ENCODE measurements at places on chromosomes 13 and 19. TPM values are rescaled to one million over a fixed set of nuclear protein-coding genes. Genes with fewer than 3 reads are reported as not detected.

DNA sequence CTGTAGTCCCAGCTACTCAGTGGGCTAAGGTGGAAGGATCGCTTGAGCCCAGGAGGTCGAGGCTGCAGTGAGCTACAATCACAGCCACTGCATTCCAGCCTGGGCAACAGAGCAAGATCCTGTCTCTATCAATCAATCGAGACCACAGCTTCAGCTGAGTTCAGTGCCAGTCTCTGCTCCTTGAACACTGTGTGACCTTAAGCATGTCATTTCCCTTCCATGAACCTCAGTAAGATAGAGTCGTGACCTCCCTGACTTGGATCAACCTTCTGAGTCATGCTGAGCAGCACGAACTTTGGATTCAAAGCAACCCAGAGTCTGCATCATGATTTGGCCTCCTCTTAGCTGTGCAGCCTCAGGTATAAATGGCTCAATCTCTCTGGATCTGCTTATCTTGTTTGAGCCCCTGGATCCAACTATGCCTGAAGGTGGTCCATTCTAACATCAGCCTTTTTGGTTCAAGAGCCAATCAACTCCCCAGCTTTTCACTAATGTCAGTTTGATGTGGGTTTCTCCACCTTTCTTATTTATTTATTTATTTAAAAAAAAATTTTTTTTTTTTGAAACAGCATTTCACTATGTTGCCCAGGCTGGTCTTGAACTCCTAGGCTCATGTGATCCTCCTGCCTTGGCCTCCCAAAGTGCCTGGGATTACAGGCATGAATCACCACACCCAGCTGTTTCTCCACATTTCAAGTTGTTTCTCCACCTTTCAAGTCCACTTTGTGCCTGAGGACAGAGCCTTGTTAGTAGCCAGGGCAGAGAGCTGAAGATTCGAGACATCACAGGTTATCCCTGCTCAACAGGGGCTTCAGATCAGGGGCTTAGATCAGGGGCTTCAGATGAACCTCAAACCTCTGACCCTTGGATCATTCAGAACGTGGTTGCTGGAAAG, 26.4 kb downstream of the PTPRS start:
- H3K36me3 ChIP-seq = no peaks in the 10 kb centered on the region
- H3K4me1 ChIP-seq = no peaks in the 10 kb centered on the region
- peaks cover 2% of the 10 kb centered on the region for H3K27me3 ChIP-seq
- H3K27ac ChIP-seq = no peak overlapping the region
- H3K4me3 ChIP-seq = no peak overlapping the region
- DNase-seq = no peak

HCST gene
- 2,654 TPM for polyA plus RNA-seq

DNA sequence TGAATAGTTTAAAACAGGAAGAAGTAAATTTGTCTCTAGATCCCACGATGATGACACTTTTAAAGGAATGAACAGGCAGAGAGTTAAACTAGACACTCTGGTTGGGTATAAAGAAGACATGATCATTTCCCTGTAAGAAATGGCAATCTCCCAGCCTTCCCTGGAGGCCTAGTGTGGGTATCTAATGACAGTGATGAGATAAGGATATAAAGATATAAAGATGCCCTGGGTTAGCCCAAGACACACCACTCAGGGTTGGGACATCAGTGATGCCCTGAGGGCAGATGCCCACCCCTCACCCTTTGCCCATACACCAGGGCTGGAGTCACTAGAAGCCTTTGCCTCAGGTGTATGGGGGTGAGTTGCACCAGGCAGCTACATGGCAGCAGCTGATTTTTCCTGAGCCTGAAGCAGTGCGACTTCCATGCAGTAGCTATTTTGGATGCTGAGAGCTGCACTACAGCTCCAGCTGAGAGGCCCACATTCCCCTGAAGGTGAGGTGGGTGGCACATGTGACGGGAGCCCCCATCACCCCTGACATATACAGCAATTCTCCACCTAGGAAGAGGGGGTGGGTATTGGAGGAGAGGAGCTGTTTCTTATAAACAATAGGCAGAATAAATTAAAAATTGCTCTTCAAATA, 177.5 kb downstream of the NDFIP2 start:
- no peaks in the 10 kb centered on the region for H3K4me1 ChIP-seq
- H3K27me3 ChIP-seq = no peaks in the 10 kb centered on the region
- no peaks in the 10 kb centered on the region for H3K36me3 ChIP-seq
- no peak for DNase-seq
- H3K4me3 ChIP-seq = no peak overlapping the region

DNA sequence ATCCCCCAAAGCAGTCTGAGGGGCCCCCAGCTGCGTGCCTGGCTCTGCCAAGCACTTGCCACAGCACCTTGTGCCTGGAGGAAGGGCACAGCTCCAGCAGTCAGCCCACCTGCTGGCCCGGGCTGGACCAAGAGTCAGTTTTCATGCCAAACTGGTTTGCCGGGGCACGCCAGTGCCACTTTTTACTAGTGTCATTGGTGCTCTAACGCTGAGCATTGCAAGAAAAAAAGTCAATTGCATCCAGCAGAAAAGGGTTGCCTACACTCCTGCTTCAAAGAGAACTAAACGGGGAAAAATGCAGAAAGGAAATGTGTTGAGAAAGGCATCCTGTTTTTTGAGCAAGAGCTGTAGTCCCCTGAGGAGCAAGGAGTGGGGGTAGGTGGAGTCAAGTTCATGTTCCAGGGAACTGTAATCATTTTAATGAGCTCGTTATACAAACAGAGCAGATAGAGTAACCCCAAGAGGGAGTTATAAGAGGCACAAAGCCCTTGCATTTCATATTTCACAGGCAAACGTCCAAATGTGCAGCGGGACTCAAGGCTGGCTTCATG, 68.4 kb downstream of the F2RL3 start:
- peaks cover 13% of the 10 kb centered on the region for H3K27me3 ChIP-seq
- no peak overlapping the region for H3K27ac ChIP-seq
- H3K4me3 ChIP-seq = no peak overlapping the region
- H3K4me1 ChIP-seq = no peaks in the 10 kb centered on the region
- no peak for DNase-seq

Data from immature natural killer cell (primary cell).